ENCODE measurements at places on chromosomes 7 and 10. TPM values are rescaled to one million over a fixed set of nuclear protein-coding genes. Genes with fewer than 3 reads are reported as not detected.

DNA sequence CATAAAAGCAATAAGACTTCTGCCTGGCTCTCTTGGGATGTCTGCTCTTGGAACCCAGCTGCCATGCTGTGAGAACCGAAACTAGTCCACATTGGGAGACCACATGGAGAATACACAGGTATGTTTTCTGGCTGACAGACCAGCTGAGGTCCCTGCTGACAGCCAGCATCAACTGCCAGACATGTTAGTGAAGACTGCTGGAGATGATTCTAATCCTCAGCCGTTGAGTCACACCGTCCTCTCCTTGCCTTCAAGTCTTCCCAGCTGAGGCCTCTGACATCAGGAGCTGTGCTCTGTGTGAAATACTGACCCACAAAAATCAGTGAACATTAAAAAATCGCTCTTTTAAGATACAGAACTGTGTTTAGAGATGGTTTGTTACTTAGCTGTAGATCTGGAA, 36.9 kb upstream of the AGR2 start:
- no peak for DNase-seq
- no peaks in the 10 kb centered on the region for H3K27me3 ChIP-seq
- H3K4me1 ChIP-seq: no peaks in the 10 kb centered on the region
- no peak overlapping the region for H3K27ac ChIP-seq

- no peaks in the 10 kb centered on the region for H3K36me3 ChIP-seq
- no peak for DNase-seq
- no peak overlapping the region for H3K27ac ChIP-seq
- H3K4me1 ChIP-seq: no peaks in the 10 kb centered on the region
- no peaks in the 10 kb centered on the region for H3K27me3 ChIP-seq
- no peak overlapping the region for H3K4me3 ChIP-seq
Observed at GRCh38 chr7:138324941-138325340, 135.1 kb upstream of the TRIM24 start.

Gene DOCK1
- 0.17 TPM for total RNA-seq

- H3K4me3 ChIP-seq: no peak overlapping the region
- peaks cover 9% of the 10 kb centered on the region for H3K4me1 ChIP-seq
- no peak overlapping the region for H3K27ac ChIP-seq
- H3K27me3 ChIP-seq: no peaks in the 10 kb centered on the region
- no peaks in the 10 kb centered on the region for H3K36me3 ChIP-seq
Observed at GRCh38 chr10:73887294-73888039, 13.1 kb upstream of the CAMK2G start.

DNA sequence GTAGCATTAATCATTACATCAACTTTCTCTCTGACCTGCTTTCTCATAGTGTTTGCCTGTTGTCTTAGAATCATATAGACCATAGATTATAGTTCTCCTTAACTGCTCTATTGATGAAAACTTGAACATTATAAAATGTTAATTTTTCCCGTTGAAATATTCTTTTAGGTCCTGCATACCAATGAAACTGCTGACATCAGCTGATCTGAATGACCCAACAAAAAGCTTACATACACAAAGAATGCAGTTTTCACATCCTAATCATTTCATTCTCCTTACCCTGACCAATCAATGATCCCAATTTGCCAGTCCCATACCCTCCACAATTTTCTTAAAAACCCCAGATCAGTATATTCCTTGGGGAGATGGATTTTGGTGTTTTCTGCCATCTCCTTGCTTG, 302.9 kb upstream of the MBL2 start:
- DNase-seq: no peak
- no peak overlapping the region for H3K27ac ChIP-seq
- H3K4me1 ChIP-seq: no peaks in the 10 kb centered on the region
- no peaks in the 10 kb centered on the region for H3K36me3 ChIP-seq
- H3K27me3 ChIP-seq: no peaks in the 10 kb centered on the region

- H3K36me3 ChIP-seq: no peaks in the 10 kb centered on the region
- H3K4me1 ChIP-seq: no peaks in the 10 kb centered on the region
- H3K27me3 ChIP-seq: no peaks in the 10 kb centered on the region
- no peak overlapping the region for H3K4me3 ChIP-seq
- DNase-seq: no peak
Observed at GRCh38 chr7:24368161-24368560, 84.2 kb downstream of the NPY start.

DNA sequence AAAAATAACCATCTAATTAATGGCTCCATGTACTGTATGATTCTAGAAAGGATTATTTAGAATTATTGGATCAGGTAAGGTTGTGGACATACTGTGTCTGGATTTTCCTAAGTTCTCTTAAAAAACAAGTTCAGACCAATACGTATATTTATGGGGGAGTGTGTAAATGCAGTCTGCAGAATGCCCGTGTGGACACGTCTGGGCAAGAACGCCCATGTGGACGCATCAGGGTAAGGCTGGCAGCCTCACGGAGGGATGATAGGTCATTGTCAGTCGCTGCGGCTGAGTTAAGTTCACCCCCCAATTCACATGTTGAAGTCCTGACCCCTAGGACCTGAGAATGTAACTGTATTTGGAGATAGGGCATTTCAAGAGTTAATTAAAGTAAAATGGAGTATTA, 160.0 kb upstream of the SHH start:
- no peaks in the 10 kb centered on the region for H3K4me1 ChIP-seq
- DNase-seq: no peak
- no peaks in the 10 kb centered on the region for H3K36me3 ChIP-seq
- no peak overlapping the region for H3K27ac ChIP-seq

GRCh38 chr7:16271990-16272665, 149.2 kb downstream of the CRPPA start:
- no peaks in the 10 kb centered on the region for H3K4me1 ChIP-seq
- DNase-seq: no peak
- no peaks in the 10 kb centered on the region for H3K36me3 ChIP-seq
- H3K27me3 ChIP-seq: no peaks in the 10 kb centered on the region
- H3K4me3 ChIP-seq: no peak overlapping the region
